ENCODE measurements at places on chromosomes 3 and 15.

- DNase-seq, result no peak
Measured at GRCh38 chr15:54033356-54033860, 55.2 kb downstream of the UNC13C start.

GRCh38 chr15:38002883-38003477 is 68.5 kb downstream of the TMCO5A start:
- no peak for DNase-seq

DNA sequence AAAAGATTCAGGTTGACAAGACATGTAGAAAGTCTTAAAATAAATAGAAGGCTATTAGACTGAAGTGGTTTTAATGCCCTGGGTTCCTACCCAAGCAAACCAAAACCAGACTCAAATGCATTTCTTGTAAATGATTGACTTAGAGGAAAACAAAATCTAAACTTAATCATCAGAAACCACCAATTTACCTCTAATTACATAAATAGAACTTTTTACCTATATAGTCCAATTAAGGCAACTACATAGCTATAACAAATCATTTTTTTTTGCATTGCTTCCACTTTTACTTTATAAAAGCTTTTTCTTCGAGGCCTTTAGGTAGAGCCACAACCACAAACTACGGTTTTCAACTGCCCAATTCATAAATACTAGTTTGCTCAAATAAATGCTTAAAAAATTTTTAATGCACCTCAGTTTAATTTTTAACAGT is 231.3 kb upstream of the ARHGEF26 start:
- DNase-seq, result no peak

GRCh38 chr3:122559906-122560305 is 4.2 kb downstream of the PARP9 start:
- DNase-seq, result no peak

DNA sequence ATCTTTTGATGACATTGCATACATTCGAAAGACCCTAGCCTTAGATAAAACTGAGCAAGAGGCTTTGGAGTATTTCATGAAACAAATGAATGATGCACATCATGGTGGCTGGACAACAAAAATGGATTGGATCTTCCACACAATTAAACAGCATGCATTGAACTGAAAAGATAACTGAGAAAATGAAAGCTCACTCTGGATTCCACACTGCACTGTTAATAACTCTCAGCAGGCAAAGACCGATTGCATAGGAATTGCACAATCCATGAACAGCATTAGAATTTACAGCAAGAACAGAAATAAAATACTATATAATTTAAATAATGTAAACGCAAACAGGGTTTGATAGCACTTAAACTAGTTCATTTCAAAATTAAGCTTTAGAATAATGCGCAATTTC is 16.7 kb downstream of the KCNMB3 start:
- DNase-seq, result no peak

DNA sequence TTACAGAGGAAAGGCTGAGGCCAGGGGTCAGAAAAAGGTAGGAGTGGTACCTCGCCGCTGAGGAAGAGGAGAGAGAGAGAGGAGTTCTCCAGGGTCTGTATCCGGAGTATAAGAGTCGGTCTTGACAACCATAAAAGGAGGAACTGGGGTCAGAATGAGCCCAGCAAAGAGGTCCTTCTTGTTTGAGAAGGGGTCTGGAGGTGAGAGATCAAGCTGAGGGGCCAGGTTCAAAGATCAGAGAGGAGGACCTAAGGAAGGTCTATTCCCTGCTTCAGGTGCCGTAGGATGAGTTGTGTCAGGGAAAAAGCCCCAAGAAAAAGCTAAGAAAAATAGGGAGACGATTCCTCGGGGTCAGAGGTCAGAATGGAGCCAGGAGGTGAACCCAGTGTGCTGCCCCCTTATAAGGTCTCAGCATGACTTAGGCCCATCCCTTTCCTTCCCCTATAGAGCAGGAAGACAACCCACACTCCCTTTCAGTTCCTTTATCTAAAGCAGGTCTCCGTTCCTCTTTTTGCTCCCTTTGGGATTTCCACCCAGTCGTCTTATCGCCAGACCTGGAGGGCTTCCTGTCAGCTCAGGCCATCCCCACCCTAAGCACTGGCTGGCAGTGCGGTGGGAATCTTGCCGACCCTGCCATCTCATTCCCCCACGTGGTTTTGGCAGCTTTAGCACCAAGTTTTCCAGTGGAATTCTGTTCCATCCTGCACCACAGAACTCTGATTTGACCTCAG is 651 bp downstream of the MTMR14 start:
- DNase-seq, result no peak

GRCh38 chr3:18410205-18410604 is 14.9 kb downstream of the SATB1 start:
- DNase-seq, result no peak

DNA sequence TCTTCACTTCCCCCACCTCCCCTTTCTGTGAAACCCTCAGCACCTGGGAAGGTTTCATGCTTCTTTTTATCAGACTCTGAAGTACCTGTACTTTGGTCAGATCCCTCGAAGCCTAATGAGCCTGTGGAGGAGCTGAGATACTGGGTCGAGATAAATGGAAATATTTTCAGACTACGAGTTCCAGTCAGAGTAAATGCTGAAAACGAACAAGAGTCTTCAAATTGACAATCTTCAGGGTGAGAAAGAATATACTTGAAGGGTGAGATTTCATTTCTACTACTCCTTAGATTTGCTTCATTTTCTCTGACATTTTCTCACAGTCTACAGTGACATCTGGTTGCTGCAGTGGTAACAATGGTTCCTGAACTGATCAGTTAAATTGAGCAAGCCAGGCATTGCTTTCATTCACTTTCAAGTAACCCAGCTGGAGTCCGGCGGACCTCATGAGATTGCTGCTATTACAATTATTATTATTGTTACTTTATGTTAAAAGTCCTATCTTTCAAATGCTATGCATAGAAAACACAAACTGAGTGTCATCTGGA is 337.2 kb downstream of the VGLL3 start:
- no peak for DNase-seq

DNA sequence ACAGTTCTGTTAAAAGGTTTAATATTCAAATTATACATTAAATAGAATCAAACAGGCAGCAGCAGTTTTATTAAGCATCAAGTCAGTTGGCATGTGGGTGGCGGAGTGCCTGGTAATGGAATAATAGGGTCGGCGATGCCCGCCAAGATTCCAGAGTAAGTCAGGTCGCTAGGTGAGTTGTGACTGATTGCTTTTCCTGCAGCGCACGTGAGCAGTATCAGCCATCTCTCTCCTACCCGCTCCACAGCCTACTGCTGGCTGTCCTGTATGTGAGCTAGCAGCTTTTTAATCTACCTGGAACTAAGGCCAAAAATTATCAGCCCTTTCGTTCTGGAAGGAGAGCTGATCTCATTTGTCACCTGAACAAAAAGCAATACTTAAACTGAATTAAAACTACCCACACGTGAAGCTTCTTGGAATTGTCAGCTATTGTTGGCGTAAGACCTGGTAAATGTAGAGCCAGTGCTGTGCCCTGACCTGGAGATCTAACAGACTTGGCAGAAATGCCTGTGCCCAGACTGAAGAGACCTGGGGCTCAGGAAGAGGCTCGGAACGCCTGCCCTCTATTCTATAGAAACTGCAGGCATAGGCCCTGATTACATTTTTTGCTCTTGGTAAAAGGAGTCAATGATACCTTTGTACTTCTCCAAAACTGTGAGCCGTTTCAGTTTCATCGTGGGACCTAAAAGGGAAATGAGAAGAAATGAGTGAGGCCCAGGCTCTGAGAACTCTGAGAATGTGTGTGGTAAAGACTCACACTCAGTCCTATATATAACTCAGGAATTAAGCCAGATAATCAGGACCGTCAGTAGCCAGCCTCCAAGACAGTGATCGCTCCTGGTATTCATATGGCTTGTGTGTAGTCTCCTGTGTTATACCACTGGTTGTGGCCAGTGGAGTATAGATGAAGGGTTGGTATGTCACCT is 21.9 kb downstream of the IDH3A start:
- DNase-seq, result no peak

DNA sequence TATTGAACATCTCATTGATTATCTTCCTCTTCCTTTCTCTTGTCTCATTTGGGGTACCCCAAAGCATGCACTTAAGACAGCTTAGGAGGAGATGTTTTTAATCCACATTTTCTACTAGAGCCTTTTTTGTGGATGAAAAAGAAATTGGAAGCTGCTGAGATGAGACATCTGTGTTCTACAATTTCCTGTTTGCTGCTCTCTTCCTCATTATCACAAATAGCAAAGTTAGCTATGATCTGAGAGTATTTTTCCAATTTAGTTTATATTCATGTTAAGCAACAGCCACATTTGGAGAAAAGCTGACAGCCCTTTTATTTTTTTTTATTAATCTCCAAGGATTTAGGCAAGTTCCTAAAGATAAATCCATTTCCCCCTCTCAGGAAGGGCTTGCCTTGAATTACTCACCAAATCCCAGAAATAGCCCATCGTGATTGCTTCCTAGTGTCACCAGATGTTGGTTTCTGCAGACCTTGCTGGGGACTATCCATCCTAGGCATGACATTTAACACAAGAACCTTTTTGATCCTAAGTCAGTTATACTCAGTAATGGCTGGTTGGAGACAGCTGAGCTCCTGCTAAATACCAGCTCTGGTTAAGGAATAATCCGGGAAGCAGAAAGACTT is 70.8 kb upstream of the FILIP1L start:
- DNase-seq, result no peak

GRCh38 chr15:87633525-87633924 is 623.0 kb downstream of the NTRK3 start:
- no peak for DNase-seq

GRCh38 chr15:49521802-49522201 is 98.8 kb downstream of the FGF7 start:
- no peak for DNase-seq

- DNase-seq, result no peak
Measured at GRCh38 chr15:64066451-64066850, 20.2 kb upstream of the DAPK2 start.

- DNase-seq, result no peak
Measured at GRCh38 chr15:36497901-36498300, 81.5 kb upstream of the CDIN1 start.

- DNase-seq, result no peak
Measured at GRCh38 chr3:188698436-188698835, 473.3 kb upstream of the TPRG1 start.

DNA sequence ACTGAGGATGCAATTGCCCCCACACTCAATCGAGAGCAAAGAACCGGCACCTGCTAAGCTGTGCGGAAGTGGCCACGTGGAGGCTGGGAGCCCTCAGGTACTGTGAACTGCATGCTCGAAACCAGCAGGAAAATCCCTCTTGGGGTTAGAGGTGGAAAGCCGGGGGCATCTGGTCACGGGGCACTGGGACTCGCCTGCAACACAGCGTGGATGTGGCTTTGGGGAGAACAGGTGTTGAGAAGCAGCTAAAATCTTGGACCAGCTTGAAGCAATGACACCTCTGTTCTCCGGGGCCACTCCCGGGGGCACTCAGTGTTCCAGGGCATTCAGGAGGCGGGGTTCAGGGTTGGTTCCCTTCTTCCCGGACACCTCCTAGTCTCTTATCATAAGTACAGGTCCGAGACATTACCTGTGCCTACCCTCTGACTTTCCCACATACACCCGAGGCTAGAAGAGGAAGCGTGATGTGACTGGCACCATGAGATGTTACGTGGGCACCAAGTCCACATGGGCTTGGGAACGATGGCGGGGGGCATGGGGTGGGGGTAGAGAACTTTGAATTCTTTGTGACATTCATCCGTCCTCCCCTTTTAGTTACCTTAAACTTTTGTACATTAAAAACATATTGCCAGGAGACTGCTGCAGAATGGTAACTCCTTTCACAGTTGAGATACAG is 172.0 kb downstream of the ADAMTS17 start:
- DNase-seq, result no peak

DNA sequence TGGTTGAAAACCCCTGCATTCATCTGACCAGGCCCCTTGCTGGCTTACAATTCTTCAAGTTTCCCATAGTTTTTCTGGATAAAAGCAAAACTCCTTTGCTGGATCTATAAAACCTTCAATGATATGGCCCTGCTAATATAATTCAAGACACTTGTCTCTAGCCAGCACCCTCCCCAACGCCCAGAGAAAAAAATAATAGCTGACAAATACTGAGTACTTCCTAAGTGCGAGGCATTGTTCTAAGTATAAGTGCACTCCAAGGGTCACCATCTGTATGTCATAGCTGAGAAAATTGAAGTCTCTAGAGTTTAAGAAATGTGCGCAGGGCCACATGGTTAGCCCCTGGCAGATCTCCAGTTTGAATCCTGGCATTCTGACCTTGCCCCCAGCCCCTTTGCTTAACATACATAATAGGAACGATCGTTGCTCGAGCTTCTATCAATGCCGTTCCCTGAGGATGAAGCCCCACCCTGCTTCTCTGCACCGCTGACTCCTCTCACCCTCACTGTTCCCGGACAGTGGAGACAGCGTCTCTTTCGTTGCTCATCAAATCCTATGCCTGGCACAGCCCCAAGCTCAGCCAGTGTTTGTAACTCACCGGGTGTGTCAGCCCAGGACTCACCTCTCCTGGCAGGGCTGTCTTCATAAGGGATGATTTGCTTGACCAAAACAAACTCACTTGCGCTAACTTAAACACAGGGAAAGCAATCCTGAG is 377.1 kb upstream of the PROK2 start:
- no peak for DNase-seq

DNA sequence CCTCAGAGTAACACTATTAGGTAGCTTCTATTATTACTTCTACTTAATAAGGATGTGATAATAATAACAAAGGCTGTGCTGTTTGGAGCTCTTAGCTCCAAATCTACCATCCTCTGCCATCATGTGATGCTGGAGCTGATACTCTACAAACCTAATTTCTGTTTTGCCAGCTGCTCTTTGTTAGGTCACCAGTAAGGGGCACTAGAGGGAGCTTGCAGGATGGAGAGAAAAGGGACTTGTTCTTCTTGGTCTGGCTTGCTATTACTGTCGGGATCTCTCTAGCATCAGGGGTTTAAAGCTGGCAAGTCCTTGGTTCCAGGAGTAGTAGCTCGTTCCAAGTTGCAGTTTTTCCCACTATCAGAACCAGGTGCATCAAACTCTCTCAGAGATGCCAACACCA is 194.9 kb upstream of the KBTBD8 start:
- DNase-seq, result no peak

DNA sequence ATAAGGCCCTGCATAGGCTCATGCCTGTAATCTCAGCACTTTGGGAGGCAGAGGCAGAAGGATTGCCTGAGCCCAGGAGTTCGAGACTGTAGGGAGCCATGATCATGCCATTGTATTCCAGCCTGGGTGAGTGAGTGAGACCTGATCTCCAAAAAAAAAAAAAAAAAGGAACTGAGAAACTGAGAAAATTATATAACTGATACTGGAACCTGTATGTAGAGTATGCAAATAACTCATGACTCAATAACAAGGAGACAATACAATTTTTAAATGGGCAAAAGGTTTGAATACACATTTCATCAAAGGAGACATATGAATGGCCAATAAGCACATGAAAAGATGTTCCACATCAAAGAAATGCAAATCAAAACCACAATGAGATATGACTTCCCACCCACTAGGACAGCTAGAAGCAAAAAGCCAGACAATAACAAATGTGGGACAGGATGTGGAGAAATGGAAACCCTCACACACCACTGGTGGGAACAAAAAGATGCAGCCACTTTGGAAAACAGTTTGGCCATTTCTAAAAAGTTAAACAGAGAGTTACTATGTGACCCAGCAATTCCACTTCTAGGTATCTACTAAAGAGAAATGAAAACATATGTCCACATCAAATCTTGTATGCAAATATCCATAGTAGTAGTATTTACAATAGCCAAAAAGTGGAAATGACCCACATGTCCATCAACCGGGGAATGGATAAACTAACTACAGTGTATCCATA is 70.7 kb downstream of the IQSEC1 start:
- no peak for DNase-seq

GRCh38 chr3:175695251-175695650 is 836.1 kb downstream of the NAALADL2 start:
- DNase-seq, result no peak

GRCh38 chr15:40243126-40243810 is 4.4 kb downstream of the PAK6 start:
- no peak for DNase-seq

- DNase-seq, result no peak
Measured at GRCh38 chr15:79924379-79924778, 27.6 kb upstream of the MTHFS start.
